ENCODE measurements at places on chromosomes 11 and 22. TPM values are rescaled to one million over a fixed set of nuclear protein-coding genes. Genes with fewer than 3 reads are reported as not detected.

Gene MRGPRX4
- total RNA-seq, result not detected

Gene ANO1
- total RNA-seq, result 1.1 TPM

Gene LRRC4C
- not detected for total RNA-seq

Gene ANKK1
- not detected for total RNA-seq

Gene MAJIN
- not detected for total RNA-seq

Gene GLYATL1
- total RNA-seq, result not detected

Gene PDGFB
- total RNA-seq, result 4.5 TPM
